ENCODE measurements at places on chromosomes 6 and 20. TPM values are rescaled to one million over a fixed set of nuclear protein-coding genes. Genes with fewer than 3 reads are reported as not detected.

Gene APOBEC2
- not detected for total RNA-seq

Gene GJA10
- not detected for total RNA-seq

Gene UST
- total RNA-seq, result 0.43 TPM

Gene TFAP2A
- not detected for total RNA-seq

Gene DOK5
- 0.41 TPM for total RNA-seq

Gene RNF182
- not detected for total RNA-seq

Gene STK38
- total RNA-seq, result 95.9 TPM

Gene HCK
- total RNA-seq, result not detected

Gene OPRM1
- total RNA-seq, result not detected

Gene GRIK2
- total RNA-seq, result not detected

Gene COL9A1
- not detected for total RNA-seq

Gene PNLDC1
- 0.43 TPM for total RNA-seq

Gene UBR2
- 34.1 TPM for total RNA-seq

Gene CD40
- 0.71 TPM for total RNA-seq

Gene C6orf58
- total RNA-seq, result not detected

Gene RBM24
- total RNA-seq, result not detected

Gene MICB
- 38.1 TPM for total RNA-seq

Gene ARID1B
- total RNA-seq, result 76.9 TPM

Gene LBP
- not detected for total RNA-seq

Gene SAPCD1
- total RNA-seq, result 12.0 TPM

Gene GMEB2
- 17.6 TPM for total RNA-seq

Gene ADGRF5
- total RNA-seq, result not detected

Gene KCNK15
- not detected for total RNA-seq

Gene ABHD16B
- total RNA-seq, result not detected

Gene NHSL1
- 0.29 TPM for total RNA-seq

Gene NAA20
- 44.7 TPM for total RNA-seq

Gene CCN5
- total RNA-seq, result not detected

Gene MPC1
- total RNA-seq, result 24.6 TPM

Gene RUNX2
- 3.3 TPM for total RNA-seq

Gene ANGPT4
- not detected for total RNA-seq

Gene RCAN2
- total RNA-seq, result 0.10 TPM

Gene DDX43
- total RNA-seq, result 0.20 TPM

Gene VIP
- total RNA-seq, result not detected

Gene PPIL4
- total RNA-seq, result 19.8 TPM

Gene CYP21A2
- not detected for total RNA-seq

Gene LAMA4
- not detected for total RNA-seq
